ENCODE measurements at places on chromosomes 4 and X.
A peak's percentile ranks its signal among the peaks of the same experiment; 100 is the strongest.

GRCh38 chr4:108110450-108110849, 58.3 kb downstream of the LEF1 start:
- no peak for DNase-seq

DNA sequence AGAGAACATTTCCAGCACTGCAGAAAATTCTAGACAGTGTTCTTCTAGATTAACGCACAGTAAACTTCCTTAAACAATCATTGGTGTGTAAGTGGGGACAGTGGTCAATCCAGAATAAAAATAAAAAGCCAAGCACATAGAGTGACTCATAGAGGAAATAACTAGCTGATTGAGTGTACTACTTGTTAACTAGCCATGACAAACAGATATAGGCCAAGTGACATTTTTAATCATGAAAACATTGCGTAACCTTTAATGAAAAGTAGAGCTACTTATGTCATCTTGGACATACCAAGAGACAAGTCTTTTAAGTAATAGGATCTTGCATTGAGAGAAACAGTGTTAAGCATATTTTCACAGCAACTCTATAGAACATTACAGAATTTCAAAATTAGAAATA, 233.9 kb upstream of the MAB21L2 start:
- no peak for DNase-seq

DNA sequence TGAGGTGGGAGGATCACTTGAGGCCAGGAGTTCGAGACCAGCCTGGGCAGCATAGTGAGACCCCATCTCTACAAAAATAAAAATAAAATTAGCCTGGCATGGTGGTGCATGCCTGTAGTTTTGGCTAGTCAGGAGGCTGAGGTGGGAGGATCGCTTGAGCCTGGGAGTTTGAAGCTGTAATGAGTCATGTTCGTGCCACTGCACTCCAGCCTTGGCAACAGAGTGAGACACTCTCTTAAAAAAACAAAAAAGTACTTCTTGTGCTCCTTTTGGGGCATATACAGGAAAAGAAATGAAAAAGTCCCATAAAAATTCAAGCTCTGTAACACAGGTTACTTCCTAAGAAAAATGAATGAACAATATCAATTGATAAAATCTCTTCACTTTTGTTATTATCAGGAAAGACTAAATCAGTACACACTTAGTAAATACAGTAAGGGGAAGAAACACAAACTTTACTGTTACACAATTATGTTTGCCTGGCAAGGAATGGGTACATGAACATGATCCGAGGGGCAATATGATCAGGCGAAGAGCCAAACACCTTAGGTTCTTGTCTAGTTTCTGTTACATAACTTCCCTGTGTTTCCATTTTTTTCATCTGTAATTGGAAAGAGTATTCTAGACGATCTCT, 46.9 kb downstream of the CCDC158 start:
- peak; percentile 23 for DNase-seq

DNA sequence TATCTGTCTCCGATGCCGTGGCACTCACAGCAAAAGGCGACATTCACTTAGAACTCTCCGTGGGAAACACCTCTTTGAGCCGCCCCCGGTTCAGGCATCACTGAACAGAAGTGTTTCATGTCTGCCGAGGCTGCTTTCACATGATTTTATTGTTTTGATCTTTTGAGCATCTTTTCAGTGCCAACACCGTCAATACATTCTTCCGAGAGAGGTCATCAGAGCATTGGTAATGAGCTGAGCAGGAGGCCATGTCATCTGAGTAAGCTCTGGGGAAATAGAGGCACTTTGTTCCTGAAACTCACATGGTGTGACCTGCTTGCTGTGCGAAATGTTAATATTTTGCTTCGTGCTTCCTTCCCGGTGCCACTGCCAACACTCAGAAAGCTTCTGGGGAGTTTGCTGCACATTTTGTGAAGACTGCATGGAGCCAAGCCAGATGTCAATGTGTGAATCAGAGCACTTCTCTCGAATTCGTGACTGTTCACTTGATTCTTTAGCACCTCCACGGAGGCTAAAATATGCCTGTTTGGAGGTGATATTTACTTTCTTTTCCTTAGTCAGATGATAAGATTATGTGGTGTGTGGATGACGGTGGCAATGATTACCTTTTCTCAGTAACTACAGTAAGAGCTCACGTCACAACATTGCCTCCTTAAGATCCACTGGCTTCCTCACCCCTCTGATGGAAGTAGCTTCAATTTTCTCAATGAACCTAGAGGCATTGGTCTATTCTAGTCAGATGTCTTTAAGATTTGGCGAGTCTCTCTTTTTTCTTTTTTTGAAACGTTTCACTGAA, 222.3 kb upstream of the HS3ST1 start:
- DNase-seq = no peak

DNA sequence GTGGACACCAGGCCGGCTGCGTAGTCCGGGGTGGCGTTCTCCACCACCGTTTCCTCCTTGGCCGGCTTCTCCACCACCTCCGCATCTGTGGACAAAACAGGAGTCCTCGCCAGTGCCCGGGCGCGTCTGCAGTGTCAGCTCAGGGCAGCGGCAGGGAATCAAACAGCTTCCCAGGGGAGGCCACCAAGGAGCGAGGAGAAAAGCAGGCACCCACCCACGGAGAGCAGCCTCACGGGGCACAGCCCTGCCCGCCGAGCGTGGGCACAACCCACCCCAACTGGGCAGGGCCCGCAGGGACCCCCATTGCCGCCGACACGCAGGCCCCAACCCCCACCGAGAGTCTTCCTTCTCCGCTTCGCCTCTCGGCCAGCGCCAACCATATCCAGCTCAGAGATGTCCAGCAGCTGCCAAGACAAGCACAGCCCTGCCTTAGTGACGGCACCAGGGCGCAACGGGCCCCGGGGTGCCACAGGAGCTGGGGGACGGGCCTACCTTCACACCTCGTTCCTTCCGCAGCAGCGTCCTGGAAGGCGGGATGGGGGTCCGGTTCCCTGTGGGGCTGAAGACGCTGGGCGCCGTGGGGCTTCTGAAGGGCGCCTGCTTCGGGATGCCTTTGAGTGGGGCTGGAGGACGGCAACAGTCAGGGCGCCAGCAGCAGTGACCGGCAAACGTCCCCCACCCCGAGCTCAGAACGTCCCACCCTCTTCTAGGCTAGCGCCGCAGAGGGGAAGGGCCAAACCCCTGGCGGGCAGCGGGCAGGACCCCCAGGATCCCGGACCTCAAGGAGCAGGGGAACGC, 22.8 kb downstream of the NELFA start:
- no peak for DNase-seq

GRCh38 chrX:23008431-23009099, 8.8 kb downstream of the DDX53 start:
- DNase-seq = no peak

DNA sequence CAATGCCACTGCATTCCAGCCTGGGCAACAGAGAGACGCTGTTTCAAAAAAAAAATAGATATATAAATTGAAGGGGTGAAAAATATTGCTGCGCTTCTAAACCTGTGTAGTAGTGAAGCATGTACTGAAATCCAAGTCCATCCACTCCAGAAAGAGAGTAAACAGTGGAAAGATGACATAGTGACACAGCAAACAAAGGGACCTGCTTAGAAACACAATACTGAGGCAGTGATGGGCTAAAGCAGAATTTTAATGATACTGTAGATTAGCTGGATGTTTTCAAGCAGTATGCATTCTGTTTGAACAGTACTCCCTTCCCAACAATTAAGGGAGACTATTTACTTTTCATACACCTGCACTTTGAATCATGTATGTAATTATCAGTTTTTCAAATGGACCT, 42.5 kb downstream of the TFDP3 start:
- no peak for DNase-seq

DNA sequence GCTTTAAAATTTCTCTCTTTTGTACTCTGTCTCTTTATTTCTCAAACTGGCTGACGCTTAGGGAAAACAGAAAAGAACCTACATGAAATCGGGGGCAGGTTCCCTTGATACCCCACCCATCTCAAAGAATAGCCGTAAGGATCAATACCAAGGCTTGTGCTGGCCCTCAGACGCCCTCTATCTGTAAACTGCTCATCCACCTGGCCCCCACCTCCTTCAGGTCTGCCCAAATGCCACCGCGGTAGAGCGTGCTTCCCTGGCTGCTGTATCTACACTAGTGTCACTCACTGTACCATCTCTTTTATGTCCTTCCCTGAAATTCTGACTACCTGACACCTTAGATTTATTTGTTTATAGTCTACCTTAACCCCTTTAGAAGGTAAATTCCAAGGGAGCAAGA, 62.8 kb downstream of the SMIM20 start:
- no peak for DNase-seq

DNA sequence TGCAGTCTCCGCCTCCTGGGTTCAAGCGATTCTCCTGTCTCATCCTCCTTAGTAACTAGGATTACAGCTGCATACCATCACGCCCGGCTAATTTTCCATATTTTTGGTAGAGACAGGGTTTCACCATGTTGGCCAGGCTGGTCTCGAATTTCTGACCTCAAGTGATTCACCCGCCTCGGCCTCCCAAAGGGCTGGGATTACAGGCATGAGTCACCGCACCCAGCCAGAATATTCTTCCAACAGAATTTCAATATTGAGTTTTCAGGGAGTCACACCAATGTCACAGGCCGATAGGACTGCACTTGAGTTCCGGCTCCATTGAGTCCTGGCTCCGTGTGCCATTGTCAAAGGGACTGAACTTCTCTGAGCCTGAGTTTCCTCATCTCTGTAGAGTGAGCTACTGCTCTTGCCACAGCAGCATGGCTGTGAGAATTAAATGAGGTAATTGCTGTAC, 82.9 kb downstream of the CLCN4 start:
- DNase-seq = no peak

DNA sequence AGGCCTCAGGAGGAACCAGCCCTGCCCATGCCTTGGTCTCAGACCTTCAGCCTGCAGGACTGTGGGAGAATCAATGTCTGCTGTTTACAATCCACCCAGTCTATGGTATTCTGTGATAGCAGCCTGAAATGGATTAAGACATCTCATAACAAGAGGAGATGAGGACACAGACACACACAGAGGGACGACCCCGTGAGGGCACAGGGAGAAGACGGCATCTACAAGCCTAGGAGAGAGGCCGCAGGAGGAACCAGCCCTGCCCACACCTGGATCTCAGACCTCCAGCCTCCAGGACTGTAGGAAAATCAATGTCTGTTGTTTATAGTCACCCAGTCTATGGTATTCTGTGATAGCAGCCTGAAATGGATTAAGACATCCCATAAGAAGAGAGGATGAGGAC, 3.3 kb downstream of the SLC25A6 start:
- no peak for DNase-seq

DNA sequence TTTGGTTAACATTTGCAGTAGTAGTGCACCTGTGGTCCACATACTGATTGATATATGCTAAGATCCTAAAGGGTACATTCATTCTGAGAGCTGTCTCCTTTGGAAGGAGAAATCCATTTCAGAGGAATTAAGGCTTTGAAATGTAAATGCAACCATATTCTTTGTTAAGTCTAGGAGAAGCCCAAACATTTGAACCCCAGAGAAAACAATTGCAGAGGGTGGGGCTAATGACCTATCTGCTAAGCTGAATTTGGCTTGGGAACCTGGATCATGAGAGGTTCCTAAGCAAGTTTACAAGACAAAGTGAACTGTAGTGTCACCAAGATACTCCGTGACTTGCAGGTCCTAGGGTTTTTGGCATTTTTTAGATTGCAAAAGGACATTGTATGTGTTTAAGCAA, 41.2 kb downstream of the LAS1L start:
- no peak for DNase-seq

GRCh38 chr4:99148550-99148949, 4.5 kb upstream of the ADH4 start:
- no peak for DNase-seq

DNA sequence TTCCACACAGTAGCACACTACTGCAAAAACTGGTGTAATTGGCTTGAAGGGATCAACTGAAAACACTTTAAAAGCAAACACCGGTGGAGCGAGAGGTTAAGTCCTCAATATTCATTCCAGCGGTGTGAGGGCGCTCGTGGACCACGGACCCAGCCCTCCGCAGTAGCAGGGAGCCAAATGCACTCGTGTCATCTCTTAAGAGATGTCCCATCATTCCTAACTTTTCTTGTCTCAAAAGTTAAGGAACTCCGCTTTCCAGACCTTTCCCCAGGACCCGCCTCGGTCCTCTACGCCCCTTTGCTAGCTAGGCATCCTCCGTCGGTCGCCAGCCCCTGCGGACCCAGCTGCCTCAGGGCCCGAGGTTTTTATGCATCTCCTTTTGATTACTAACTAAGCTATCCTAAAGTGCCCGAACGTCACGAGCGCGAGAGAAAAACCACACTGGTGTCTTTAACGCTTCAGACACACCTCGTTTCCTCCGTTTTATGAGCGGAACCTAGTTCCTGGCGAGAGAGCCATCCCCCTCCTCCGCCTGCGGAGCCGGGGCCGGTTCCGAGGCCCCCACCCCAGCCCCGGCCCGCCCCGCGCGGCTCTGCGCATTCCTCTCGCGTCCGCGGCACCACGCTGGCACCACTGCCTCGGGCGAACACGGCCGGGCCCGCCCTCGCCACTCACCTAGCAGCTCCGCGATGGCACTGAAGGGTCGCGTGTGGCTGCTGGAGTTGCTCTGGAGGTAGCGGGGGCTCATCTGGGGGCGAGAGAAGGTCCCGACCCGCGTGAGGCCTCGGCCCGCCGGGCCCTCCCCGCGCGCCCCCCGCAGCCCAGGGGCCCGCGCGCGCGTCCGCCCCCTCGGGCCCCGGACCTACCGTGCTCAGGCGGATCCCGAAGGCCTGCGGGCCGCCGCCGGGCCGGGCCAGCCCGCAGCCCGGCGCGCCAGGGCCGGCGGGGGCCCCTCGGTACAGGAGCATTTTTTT, 723 bp downstream of the MORC4 start:
- DNase-seq = peak; percentile 25

GRCh38 chr4:45477311-45477733, 646.5 kb downstream of the GABRG1 start:
- no peak for DNase-seq

GRCh38 chrX:134717698-134718097, 59.4 kb upstream of the PLAC1 start:
- DNase-seq = peak; percentile 12

DNA sequence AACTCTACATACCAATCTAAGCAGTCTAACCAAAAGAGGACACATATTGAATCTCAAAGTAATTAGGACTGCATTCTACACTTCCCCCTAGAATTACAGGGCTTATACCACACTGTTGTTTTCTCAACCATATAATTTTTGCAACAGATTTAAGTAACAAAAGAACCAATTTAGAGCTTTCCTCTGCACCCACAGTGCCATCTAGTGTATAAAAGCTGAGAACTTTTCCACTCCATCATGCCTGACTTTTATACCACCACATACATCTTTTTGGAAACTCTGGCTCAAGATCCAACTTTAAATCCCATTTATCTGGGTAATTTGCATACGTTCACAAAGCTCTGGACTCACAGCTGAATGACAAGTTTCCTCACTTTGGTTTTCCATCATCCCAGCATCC, 99.5 kb downstream of the EFHC2 start:
- peak; percentile 32 for DNase-seq

GRCh38 chrX:122972604-122973003, 211.5 kb upstream of the GRIA3 start:
- DNase-seq = no peak

DNA sequence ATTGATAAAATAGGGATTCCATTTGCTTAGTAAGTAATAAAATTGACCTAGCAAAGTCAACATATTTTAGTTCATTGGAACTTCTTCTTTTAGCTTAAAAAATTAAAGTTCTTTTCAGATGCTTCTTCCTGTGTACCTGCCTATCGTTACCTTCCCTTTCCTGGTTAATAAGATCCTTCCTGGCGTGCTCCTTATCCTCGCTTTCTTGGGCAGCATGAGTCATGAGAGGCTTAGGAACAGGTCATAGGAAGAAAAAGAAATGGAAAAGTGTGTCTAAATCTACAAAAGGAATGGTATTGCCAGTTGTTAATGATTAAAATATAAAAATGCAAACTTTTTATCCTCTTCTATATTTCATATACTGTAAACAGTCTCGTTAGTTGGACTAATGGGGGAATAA, 170.3 kb downstream of the DCTD start:
- no peak for DNase-seq
